ENCODE measurements at places on chromosomes 13 and 19. TPM values are rescaled to one million over a fixed set of nuclear protein-coding genes. Genes with fewer than 3 reads are reported as not detected.

GRCh38 chr13:80708791-80709190 is 367.9 kb upstream of the SPRY2 start:
- no peaks in the 10 kb centered on the region for H3K27me3 ChIP-seq

DNA sequence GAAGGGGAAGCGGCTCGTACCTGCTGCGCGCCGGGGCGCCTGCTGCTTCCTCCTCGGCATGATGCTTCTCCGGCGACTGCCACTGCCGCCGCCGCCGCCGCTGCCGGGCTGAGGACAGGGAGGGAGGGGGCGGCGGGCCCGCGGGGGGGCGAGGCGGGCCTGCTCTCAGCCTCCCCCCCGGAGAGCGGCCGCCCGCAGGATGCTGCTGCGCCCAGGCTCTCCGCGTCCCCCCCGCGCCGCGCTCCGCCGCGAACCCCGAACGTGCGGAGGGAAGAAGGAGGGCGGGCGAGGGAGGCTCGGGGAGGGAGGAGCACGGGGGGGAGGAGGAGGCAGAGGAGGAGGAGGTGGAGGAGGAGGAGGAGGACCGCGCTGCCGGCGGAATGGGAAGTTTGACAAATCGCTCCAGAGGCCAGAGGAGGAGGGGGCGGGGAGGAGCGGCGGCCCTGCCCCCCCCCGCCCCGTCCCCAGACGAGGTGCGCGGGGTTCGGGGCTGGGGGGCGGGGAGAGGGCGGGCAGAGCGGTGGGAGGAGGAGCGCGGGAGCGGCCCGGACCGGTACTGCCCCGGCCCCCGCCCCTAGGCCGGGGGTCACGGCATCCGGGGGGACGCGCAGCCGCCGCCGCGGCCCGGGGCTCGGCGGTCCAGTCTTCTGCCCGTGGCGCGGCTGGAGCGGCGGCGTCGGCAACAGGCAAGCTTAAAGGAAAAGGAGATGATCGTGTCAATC is at the start of gene TSHZ3:
TSS of gene TSHZ3 (minus strand) at position 277 of the 722 bp plus-strand sequence. CDS start at position 60, 217 bp downstream.
- H3K27me3 ChIP-seq: peaks cover 5% of the 10 kb centered on the region
- H3K27ac ChIP-seq: peak within 1 kb of the TSS; percentile 93
- no peak for DNase-seq
- no peaks in the 10 kb centered on the region for H3K36me3 ChIP-seq
- H3K4me3 ChIP-seq: peak within 1 kb of the TSS; percentile 88

DNA sequence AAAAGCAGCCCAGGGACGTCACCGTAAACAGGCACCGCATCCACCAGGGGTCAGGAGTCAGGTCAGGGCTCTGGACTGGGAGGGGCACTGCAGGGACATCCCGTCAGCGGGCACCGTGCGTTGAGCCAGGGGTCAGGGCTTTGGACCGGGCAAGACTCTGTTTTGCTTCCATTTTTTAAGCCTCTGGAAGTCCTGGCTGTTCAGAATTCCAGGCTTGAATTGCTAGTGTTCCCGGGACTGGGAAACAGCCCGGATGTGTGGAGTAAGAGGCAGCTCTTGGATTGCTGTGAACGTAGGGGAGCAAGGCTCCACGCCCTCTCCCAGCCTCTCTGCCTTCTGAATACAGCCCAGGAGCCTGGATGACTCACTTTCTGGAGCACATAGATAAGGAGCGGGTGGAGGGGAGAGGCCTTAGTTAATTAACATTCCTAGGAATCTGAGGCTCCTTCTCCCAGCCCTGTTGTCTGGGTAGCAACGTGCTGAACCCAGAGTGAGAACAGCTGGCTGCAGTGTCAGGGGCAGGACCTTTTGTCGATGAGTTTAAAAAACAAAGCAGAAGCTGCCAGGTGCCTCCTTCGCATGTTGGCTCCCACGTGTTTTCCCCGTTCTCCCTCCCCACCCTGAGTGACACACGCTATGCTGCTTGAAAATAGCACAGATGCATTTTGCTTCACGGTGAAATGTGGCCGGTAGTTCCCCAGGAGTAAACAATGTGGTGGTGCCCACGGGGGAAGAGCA is 21.9 kb downstream of the ATP11A start:
- H3K4me3 ChIP-seq: peak overlapping the region; percentile 9
- H3K4me1 ChIP-seq: no peaks in the 10 kb centered on the region
- peak overlapping the region; percentile 94 for H3K27ac ChIP-seq
- DNase-seq: peak; percentile 66
- H3K36me3 ChIP-seq: no peaks in the 10 kb centered on the region

CRX gene
- not detected for total RNA-seq

SLC1A6 gene
- total RNA-seq: not detected

OR10H1 gene
- total RNA-seq: not detected

GRCh38 chr19:10408511-10409283 is 5.4 kb upstream of the CDC37 start:
- no peak overlapping the region for H3K27ac ChIP-seq
- no peak overlapping the region for H3K4me3 ChIP-seq
- peaks cover 16% of the 10 kb centered on the region for H3K27me3 ChIP-seq
- peaks cover 9% of the 10 kb centered on the region for H3K4me1 ChIP-seq
- H3K36me3 ChIP-seq: no peaks in the 10 kb centered on the region

GRCh38 chr13:77580748-77581147 is 45.2 kb downstream of the SCEL start:
- H3K27ac ChIP-seq: no peak overlapping the region
- H3K4me1 ChIP-seq: no peaks in the 10 kb centered on the region
- H3K4me3 ChIP-seq: no peak overlapping the region
- no peaks in the 10 kb centered on the region for H3K27me3 ChIP-seq
- no peaks in the 10 kb centered on the region for H3K36me3 ChIP-seq

PALM gene
- 61.0 TPM for total RNA-seq

LGALS14 gene
- total RNA-seq: not detected

- no peak overlapping the region for H3K27ac ChIP-seq
- no peak for DNase-seq
- H3K36me3 ChIP-seq: no peaks in the 10 kb centered on the region
- no peaks in the 10 kb centered on the region for H3K4me1 ChIP-seq
Observed at GRCh38 chr13:76016799-76017400, 380.8 kb downstream of the LMO7 start.

KANK3 gene
- total RNA-seq: 7.8 TPM

FOXA3 gene
- 0.33 TPM for total RNA-seq

DNA sequence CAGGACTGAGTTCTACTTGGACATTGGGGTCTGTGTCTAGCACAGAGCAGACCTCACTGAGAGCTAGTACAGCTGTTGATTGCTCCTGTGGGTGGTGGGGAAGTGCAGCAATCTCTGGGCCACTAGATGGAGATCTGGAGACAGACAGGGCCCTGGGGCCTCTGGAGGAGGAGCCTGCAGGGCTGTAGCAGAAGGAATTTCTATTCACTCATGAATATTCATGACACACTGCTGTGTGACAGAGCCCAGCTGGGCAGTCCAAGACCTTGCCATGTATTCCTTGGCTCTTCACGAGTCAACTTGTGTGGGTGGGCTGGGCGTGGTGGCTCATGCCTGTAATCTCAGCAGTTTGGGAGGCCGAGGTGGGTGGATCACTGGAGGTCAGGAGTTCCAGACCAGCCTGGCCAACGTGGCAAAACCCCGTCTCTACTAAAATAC is 37.5 kb downstream of the SUGP2 start:
- H3K4me1 ChIP-seq: no peaks in the 10 kb centered on the region
- no peaks in the 10 kb centered on the region for H3K36me3 ChIP-seq
- no peak for DNase-seq
- H3K27me3 ChIP-seq: no peaks in the 10 kb centered on the region
- no peak overlapping the region for H3K27ac ChIP-seq
- H3K4me3 ChIP-seq: no peak overlapping the region

DNA sequence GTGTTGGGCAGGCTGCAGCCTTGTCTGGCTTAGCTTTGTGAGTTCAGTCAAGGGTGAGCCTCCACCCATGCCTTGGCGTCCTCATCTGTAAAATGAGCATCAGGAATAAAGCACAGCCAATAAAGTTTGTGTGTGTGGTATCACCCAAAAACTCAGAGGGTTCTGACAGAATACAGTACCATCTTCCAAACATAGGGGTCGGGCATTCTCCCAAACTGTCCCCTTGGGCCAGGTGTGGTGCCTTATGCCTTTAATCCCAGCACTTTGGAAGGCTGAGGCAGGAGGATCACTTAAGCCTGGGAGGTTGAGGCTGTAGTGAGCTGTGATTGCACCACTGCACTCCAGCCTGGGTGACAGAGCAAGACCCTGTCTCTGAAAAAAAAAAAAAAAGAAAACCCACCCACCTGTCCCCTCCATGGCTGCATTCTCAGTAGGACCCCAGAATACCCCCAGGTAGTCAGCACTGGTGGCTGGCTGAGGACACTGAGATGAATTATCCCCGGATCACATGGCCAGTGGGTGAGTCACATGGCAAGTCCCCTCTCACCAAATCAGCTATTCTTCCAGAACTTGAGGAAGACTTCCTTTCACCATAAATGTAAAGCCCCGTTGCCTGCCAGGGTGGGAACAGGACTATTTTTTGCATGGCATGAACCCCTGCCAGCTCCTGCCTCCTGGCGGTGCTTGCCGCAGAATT is 18.6 kb downstream of the POP4 start:
- H3K36me3 ChIP-seq: no peaks in the 10 kb centered on the region
- H3K27me3 ChIP-seq: no peaks in the 10 kb centered on the region
- no peak for DNase-seq
- H3K27ac ChIP-seq: no peak overlapping the region
- H3K4me3 ChIP-seq: no peak overlapping the region

DNA sequence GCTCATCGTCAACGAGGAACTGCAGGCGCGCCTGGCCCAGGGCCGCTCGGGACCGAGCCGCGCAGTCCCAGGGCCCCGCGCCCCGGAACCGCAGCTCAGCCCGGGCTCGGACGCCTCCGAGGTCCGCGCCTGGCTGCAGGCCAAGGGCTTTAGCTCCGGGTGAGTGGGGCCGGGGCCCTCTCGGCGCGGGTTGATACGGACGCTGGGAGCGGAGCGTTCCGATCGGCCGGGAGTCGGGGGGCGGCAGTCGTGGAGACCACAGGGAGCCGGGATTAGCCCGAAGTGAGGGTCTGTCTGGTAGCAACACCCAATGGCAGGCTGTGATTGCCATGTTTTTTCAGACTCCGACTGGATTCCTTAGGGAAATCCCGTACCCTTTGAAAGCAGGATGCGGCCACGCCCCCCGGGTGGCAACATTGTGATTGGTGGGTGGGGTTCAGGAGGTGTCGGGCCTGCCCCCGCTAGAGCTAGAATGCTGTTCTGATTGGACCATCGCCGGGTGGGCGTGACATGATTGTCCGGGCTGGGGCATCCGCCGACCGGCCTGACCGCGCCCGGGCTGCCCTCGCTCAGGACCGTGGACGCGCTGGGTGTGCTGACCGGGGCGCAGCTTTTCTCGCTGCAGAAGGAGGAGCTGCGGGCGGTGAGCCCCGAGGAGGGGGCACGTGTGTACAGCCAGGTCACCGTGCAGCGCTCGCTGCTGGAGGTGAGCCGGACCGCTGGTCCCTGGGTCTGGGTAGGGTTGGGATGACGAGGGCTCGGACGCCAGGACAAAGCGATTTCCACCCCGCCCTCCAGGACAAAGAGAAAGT is 11.3 kb downstream of the EPS8L1 start:
- no peaks in the 10 kb centered on the region for H3K4me1 ChIP-seq
- peak; percentile 85 for DNase-seq
- H3K36me3 ChIP-seq: peaks cover 6% of the 10 kb centered on the region
- no peak overlapping the region for H3K27ac ChIP-seq
- peak overlapping the region; percentile 34 for H3K4me3 ChIP-seq
- peaks cover 16% of the 10 kb centered on the region for H3K27me3 ChIP-seq

DNA sequence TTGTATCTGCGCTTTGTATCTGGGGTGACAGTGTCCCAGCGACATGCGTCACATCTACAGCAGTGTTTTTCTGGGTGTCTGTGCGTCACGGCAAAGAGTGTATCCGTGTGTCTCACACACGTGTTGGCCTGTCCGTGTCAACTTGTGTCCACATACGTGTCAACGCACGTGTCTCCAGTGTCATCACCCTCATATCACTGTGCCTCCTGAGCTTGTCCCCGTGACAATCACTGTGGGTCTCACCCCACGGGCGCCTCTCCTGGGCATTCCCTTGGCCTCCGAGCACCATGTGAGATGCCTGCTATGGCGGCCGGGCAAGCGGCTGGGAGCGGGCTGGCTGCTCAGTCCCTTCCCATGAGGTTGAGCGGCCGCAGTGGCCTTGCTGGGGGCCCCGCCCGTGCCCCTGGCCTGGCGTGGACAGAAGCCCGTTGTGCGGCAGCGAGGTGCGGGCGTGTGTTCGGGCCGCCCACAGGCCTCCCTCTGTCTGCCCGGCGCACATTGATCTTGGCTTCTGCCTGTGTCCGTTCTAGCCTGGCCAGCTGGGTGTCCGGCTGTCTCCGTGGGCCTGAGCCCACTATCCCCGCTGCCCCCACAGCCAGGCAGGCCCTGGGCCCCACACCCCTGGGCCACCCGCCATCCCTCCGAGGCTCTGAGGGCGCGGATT is 6.4 kb downstream of the NFIX start:
- peaks cover 22% of the 10 kb centered on the region for H3K4me1 ChIP-seq
- H3K36me3 ChIP-seq: no peaks in the 10 kb centered on the region
- no peak for DNase-seq
- H3K27me3 ChIP-seq: no peaks in the 10 kb centered on the region

- no peak overlapping the region for H3K27ac ChIP-seq
- H3K36me3 ChIP-seq: no peaks in the 10 kb centered on the region
- H3K27me3 ChIP-seq: no peaks in the 10 kb centered on the region
- no peak for DNase-seq
Observed at GRCh38 chr13:28052945-28053344, 47.4 kb downstream of the FLT3 start.

TTYH1 gene
- total RNA-seq: 4.0 TPM

GRCh38 chr13:47133011-47133445 is 236.2 kb upstream of the HTR2A start:
- no peak overlapping the region for H3K27ac ChIP-seq
- H3K4me3 ChIP-seq: no peak overlapping the region
- no peaks in the 10 kb centered on the region for H3K4me1 ChIP-seq
- H3K27me3 ChIP-seq: no peaks in the 10 kb centered on the region

DNA sequence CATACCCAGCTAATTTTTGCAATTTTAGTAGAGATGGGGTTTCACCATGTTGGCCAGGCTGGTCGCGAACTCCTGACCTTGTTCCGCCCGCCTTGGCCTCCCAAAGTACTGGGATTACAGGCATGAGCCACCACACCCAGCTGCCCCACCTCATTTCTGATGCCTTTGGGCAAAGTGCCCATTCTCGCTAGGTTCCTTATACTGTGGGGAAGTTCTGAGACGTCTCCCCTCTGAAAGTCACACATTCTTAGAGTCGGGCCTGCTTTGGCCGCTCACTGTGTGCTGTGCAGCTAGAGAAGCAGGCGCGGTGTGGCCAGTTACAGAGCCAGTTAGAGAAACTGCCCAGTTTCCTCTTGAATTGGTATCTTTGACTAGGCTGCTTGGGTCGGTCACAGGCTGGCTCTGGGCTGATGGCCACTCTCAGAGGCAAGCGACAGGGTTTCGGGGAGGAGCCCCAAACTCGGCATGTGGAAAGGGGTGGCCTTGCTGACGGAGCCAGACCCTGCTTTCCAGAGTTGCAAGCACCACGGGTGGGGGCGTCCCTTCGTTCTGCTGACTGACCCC is 18.0 kb downstream of the PRAM1 start:
- H3K36me3 ChIP-seq: peaks cover 3% of the 10 kb centered on the region
- peaks cover 8% of the 10 kb centered on the region for H3K4me1 ChIP-seq
- H3K4me3 ChIP-seq: no peak overlapping the region
- H3K27ac ChIP-seq: no peak overlapping the region

MAP1S gene
- total RNA-seq: 11.2 TPM

C19orf18 gene
- 3.3 TPM for total RNA-seq

ELL gene
- 15.7 TPM for total RNA-seq

All from breast epithelium (tissue), 4 donors.